AG04450 (cell line): ENCODE measurements at places on chromosomes 3 and 15. TPM values are rescaled to one million over a fixed set of nuclear protein-coding genes. Genes with fewer than 3 reads are reported as not detected.
A peak's percentile ranks its signal among the peaks of the same experiment; 100 is the strongest.

- no peak for DNase-seq
These were observed 20.9 kb upstream of the LOXL1 start for GRCh38 chr15:73905225-73905827.

DNA sequence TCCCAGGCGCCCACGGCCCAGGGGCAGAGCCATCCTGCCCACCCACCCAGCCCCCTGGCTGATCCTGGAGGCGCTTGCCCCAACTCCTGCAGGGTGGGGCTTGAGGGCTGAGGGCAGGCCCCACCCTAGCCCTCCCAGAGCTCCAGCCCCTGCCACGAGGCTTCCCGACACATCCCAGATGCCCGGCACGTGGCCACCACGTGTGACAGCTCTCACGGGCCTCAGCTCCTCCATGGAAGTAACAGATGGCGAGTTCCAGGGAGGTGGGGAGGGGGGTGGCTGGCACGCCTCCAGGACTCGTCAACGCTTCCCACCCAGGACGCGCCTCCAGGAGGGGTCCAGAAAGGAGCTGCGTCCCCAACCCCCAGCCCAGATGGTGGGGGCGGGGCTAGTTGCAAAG lies 29.1 kb downstream of the PLXND1 start:
- DNase-seq: no peak

DNA sequence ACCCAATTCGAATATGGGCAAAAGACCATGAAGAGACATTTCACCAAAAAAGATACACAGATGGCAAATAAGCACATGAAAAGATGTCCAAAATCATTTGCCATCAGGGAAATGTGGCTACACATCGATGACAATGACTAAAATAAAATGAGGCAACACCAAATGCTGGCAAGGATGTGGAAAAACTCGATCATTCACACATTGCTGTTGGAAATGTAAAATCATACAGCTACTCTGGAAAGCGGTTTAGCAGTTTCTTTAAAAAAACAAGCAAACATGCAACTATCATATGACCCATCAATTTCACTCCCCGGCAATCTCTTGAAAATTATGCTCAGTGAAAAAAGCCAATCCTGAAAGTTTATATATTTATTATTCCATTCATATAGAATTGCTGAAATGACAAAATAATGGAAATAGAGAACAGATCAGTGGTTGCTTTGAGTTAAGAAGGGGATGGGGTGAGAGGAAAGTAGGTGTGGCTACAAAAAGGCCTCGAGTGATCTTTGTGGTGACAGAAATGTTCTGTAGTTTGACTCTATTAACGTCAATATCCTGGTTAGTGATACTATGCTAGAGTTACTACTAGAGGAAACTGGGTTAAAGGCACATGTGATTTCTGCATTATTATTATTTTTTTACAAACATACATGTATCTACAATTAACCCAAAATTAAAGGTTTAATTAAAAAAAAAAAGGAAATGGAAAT lies 45.0 kb downstream of the DLG1 start:
- DNase-seq: no peak

DPPA2 gene
- not detected in 2 replicates for polyA plus RNA-seq

RAB6B gene
- polyA plus RNA-seq: 2.2 and 2.3 TPM in 2 replicates

- no peak for DNase-seq
These were observed 30.5 kb downstream of the TOPAZ1 start for GRCh38 chr3:44272191-44272590.

GRCh38 chr3:53740956-53741355 lies 105.3 kb downstream of the CHDH start:
- no peak for DNase-seq

UROC1 gene
- polyA plus RNA-seq: not detected in 2 replicates

DNA sequence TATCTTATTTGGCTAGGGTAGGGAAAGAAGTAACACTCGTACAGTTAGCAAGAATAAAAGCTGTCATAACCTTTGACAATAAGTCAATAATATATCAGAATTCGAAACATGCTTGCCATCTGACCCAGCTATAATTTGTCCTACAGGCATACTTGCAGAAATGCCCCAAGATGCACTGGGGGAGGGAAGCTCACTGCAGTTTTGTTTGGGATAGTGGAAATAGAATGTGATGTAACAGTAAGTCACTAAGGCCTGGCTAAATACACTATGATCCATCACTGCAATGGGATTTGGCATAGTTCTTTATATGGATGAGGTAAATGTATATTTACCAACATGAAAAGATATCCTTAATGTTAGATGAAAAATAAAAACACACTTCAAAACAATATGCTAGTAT lies 25.5 kb upstream of the TMOD3 start:
- DNase-seq: no peak

GRCh38 chr15:80727196-80727595 lies 32.1 kb downstream of the ABHD17C start:
- DNase-seq: no peak

TGM4 gene
- polyA plus RNA-seq: 0.02 and 0.12 TPM in 2 replicates

DNA sequence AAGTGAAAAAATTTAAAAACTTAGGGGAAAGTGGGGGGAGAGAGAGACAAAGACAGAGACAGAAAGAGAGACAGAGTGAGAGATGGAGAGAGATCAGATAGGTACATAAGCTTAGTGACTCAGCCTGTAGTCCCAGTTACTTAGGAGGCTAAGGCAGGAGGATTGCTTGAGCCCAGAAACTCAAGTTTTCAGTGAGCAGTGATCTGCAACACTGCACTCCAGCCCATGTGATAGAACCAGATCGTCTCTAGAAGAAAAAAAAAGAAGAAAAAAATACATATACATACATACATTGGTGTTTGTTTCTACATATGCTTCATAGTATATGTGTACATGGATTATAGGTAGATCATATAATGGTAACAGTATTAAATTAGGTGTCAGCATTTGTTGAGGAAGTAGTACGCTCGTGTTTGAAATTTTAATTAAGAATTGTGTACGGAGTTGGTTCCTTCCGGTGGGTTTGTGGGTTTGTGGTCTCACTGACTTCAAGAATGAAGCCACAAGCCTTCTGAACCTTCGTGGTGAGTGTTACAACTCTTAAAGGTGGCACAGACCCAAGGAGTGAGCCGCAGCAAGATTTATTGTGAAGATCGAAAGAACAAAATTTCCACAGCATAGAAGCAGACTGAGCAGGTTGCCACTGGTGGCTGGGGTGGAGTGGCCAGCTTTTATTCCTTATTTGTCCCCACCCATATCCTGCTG lies 38.3 kb upstream of the SNRPN start:
- no peak for DNase-seq

HYKK gene
- 3.6 and 4.1 TPM in 2 replicates for polyA plus RNA-seq

SERINC4 gene
- 0.05 TPM in 1 of 2 replicates, not detected in the other for polyA plus RNA-seq

DNA sequence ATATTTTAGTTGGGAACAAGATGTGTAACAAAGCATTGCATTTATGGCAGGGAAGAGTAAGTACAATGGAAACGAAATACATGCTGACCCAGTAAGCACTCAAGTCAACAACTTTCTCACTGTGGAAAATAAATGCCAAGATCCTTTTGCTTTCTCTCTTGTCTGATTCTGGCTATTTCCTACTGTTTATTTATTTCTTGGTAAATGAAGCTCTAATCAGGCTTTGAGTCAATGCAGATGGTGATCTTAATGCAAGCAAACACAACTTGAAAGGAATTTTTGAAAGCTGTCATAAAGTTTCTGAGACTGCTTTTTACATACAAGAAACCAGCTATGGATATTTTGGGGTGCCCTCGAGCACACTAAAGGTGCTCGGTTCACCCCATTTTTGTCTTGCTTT lies 624.8 kb downstream of the MAGI1 start:
- no peak for DNase-seq

GRCh38 chr15:28942571-28942970 lies 56.8 kb downstream of the APBA2 start:
- no peak for DNase-seq

GRCh38 chr3:163261056-163261455 lies 1764.4 kb downstream of the OTOL1 start:
- no peak for DNase-seq

MFGE8 gene
- polyA plus RNA-seq: 904 and 1,035 TPM in 2 replicates

C3orf20 gene
- not detected in 2 replicates for polyA plus RNA-seq

COL6A5 gene
- not detected in 2 replicates for polyA plus RNA-seq

DNA sequence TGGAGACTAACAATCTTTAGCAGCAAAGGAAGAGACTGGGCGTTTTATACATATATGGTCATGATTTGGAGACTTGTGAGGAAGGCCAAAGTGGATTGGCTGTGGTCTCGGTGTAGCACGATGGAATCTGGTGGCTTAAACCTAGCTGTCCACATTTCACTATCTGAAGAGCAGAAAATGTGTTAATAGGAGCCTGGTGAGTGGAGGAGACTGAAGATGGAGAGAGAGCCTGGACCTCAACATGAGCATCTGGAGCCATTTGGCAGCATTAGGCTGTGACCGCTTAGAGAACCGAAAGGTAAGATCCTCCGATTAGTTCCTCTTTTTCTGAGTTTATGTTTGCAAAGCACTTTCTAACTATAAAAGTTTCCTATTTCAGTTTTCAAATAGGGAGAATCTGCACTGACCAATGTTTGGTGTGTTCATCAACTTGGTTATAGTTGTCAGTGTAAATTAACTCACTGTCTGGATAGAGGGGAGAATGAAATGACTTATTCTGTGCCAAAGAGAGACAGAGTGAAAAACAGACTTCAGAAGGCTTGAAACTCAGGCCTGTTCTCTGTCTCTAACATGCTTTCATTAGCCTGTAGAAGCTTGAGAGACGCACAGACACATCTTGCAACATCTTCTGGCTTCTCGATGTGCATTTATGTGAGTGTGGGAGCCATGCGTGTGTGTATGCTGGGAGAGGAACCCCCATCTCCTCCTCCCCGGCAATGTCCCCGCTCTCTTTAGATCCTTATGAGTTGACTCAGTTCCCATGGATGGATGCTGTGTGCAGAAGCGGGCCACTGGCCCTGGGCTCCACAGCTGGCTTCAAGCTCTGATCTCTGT lies 244.7 kb upstream of the TBL1XR1 start:
- DNase-seq: peak; percentile 34

GRCh38 chr3:120276767-120277166 lies 8.3 kb downstream of the GPR156 start:
- DNase-seq: no peak

GRCh38 chr3:127475391-127475790 lies 115.1 kb downstream of the TPRA1 start:
- no peak for DNase-seq

GYG1 gene
- 70.0 and 75.2 TPM in 2 replicates for polyA plus RNA-seq

CHRNA3 gene
- not detected in 2 replicates for polyA plus RNA-seq

DNA sequence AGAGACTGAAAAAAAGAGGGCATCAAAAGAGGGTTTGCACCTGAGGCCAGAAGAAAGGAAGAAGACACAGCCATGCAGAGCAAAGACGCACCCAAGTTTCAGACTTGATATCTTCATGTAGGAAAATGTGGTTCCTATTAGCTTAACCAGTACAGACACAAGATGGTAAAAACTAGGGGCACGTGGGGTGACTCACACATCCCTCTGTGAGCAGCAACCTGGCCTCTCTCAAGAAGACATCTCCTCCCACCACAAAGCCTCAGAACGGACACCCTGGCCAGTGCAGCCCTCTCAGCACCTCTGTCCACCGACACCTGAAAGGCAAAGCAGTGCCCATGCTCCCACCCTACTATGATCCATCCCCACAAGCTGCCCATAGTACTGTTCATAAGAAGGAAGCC lies 33.3 kb downstream of the GLB1 start:
- no peak for DNase-seq

- DNase-seq: no peak
These were observed 119.1 kb downstream of the RASA2 start for GRCh38 chr3:141605883-141606282.

SLC25A36 gene
- 68.8 and 104 TPM in 2 replicates for polyA plus RNA-seq

DNA sequence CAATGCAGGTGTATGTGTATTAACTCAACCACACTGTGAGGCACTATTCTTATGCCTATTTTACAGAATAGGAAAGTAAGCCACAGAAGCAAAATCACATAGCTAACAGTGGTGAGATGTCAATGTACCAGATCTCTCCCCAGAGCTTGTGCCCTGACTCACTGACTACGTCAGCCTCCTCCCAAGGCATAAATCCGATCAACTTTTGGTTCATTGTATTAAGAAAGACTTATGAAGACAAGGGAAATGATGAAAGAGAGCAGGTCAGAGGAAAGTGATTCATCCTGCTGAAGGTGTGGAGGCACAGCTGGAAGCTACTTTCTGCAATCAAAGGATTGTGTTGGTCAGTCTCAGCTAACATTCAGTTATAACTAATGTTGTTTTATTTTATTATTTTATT lies 33.0 kb upstream of the SV2B start:
- no peak for DNase-seq

CYP19A1 gene
- not detected in 2 replicates for polyA plus RNA-seq

GRCh38 chr15:27820722-27821121 lies 278.4 kb downstream of the OCA2 start:
- DNase-seq: no peak

DNA sequence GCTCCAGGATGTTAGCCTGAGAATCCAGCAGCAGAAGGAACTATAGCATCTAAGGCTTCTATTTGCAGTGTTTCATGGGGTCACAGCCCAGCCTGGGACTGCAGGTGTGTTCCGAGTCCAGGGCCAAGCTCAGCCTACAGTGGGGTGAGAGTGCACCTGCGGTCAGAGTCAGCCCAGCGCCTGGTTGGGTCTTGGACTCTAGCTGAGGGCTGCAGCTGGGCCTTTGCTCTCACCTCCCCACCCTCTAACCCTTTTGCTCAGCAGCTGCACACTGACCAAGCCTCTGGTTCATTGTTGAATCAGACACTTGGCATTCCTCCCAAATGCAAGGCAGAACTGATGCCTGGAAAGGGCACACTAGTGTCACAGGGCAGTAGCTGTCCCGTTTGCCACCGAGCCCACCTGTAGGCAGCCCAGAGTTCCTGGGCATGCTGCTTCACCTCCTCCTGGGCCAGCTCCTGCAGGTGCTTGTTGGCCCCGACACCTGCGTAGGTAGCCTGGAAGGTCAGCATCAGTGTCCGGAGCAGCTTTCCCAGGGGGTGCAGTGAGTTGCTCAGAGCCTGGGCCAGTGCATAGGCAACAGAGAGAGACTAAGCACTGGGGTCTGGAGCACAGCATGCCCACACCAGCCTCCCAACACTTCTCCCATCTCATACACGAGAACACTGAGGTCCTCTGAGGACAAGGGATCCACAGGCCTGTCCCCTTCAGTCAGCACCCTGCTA lies 17.5 kb downstream of the ALS2CL start:
- DNase-seq: no peak

- DNase-seq: no peak
These were observed 4.1 kb downstream of the CISH start for GRCh38 chr3:50607271-50608091.

- no peak for DNase-seq
These were observed 31.6 kb downstream of the KY start for GRCh38 chr3:134619301-134619615.

IL12A gene
- polyA plus RNA-seq: 2.3 and 3.6 TPM in 2 replicates

DNA sequence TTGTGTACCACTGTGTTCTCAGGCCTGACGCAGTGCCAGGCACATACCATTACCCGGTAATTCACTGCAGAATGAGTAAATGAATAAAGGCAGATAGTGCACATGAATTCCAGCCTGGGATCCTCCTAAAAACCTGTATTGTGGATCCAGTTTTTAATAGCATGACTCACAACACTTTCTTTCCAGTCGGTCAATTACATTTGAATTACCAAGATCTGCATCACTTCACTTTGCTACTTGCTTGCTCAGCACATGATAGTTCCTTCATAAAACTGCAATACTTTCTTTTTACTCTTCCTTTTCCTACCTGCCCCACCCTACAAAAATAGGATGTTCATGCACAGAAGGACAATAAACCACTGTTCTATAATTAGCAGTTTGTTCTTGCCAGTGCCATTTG lies 553.8 kb downstream of the MAGI1 start:
- no peak for DNase-seq
